ENCODE measurements at places on chromosomes 7 and 10.

DNA sequence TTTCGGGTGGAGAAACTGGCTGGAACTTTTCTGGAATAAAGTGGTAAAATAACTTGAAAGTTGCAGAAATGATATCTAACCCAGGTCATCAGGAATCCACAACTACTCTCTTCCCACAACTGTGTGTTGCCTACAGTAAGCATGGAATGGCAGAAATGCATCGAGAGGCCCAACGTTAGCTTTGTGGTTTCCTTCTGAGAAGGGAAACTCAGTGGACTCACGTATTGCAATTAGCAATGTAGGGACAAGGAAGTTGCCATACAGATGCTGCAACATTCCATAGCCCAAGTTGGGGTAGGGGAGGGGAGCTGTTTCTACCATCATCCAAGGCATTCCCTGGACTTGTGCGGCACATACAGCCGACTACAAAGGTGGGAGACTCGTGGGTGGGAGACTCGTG, 1.9 kb downstream of the PON1 start:
- DNase-seq = no peak

DNA sequence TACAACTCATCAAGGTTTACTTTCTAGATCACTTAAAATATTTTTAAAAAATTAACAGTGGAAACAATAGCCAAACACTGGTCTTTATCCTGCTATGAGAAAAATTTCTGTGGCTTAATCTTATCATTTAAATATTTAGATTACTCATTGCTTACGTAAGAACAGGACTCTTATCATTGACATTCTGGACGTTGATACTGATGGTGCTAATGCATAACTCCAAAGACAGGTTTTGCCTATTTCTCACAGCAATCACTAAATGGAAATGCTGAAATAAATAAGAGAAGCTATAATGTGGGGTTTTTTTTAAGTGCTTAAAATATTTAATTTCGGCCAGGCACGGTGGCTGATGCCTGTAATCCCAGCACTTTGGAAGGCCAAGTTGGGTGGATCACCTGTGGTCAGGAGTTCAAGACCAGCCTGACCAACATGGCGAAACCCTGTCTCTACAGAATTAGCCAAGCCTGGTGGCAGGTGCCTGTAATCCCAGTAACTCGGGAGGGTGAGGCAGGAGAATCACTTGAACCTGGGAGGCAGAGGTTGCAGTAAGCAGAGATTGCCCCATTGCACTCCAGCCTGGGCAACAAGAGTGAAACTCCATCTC, 195.0 kb downstream of the HGF start:
- DNase-seq = no peak

DNA sequence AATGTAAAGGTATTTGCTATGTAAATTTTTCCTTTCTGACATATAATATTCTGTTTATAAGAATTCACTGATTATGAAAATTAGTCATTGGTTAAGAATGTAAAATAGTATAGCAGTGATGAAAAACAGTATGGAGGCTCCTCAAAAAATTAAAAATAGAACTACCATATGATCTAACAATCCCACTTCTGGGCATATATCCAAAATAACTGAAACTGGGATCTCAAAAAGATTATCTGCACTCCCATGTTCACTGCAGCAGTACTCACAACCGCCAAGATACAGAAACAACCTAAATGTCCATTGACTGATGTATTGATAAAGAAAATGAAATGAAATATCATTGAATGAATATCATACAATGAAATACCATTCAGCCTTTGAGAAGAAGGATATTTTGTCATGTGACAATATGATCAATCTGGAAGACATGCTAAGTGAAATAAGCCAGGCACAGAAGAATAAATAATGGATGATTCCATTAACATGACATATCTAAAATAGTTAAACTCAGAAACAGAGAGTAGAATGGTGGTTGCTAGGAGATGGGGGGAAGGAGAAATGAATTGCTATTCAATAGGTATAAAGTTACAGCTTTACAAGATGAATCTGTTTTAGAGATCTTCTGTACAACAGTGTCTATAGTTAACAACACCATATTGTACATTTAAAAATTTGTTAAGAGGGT, 14.0 kb downstream of the C10orf88 start:
- DNase-seq = no peak

DNA sequence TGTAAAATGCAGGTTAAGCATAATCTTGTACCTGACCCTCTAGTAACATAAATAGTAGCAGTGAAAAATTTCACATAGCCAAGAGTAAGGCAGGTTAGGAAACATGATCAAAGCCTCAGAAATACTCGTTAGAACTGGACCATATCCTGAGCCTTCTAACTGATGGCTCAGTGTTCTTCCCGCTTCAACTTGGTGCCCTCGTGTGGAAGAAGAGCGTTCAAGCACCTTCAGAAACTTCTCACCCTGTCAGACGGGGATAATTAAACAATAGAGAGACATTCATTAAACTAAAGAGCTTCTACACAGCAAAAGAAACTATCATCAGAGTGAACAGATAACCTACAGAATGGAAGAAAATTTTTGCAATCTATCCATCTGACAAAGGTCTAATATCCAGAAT, 124.5 kb downstream of the MYOF start:
- DNase-seq = peak; percentile 12

- DNase-seq = no peak
Measured at GRCh38 chr10:84191106-84191505, 3.2 kb upstream of the CDHR1 start.

DNA sequence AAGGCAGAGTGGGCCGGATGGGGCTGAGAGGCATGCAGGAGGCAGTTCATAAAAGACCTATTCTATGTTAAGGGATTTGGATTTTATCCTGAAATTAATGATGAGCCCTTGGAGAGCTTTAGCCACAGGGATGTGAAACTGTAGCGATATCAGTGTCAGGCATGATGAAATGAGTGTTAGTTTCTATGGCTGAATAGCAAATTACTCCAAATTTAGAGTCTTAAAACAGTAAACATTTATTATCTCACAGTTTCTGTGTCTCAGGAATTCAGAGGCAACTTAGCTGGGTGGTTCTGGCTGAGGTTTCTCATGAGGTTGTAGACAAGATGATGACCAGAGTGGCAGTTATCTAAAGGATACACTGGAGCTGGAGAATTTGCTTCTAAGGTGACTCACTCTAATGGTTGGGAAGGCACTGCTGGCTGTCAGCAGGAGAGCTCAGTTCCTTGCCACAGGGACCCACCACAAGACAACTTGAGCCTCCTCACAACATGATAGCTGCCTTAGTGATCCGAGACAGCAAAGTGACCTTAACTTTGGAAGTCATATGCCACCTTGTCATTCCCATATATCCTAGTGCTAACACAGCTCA, 36.7 kb upstream of the SFTPD start:
- no peak for DNase-seq

Measured in midbrain (tissue), 1 donor.